ENCODE measurements at places on chromosomes 3 and 15.

DNA sequence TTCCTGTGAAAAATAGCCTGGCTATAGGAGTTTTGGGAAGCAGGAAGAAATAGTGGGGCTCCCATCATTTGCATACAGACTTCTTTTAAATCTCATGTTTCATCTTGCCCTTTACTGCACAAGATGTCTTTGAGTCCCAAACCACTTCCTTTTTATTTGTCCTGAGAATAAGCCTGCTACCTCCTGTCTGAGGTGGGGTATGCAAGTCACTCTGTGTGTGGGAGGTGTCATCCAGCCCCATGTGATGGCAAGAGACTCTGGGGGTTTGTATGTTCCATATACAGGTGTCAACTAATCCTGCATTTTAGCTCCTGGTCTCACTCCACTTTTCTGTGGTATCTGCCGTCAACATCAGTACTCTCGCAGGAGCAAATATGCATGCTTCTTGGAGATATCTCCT, 102.0 kb downstream of the OTOL1 start:
- DNase-seq, result no peak

DNA sequence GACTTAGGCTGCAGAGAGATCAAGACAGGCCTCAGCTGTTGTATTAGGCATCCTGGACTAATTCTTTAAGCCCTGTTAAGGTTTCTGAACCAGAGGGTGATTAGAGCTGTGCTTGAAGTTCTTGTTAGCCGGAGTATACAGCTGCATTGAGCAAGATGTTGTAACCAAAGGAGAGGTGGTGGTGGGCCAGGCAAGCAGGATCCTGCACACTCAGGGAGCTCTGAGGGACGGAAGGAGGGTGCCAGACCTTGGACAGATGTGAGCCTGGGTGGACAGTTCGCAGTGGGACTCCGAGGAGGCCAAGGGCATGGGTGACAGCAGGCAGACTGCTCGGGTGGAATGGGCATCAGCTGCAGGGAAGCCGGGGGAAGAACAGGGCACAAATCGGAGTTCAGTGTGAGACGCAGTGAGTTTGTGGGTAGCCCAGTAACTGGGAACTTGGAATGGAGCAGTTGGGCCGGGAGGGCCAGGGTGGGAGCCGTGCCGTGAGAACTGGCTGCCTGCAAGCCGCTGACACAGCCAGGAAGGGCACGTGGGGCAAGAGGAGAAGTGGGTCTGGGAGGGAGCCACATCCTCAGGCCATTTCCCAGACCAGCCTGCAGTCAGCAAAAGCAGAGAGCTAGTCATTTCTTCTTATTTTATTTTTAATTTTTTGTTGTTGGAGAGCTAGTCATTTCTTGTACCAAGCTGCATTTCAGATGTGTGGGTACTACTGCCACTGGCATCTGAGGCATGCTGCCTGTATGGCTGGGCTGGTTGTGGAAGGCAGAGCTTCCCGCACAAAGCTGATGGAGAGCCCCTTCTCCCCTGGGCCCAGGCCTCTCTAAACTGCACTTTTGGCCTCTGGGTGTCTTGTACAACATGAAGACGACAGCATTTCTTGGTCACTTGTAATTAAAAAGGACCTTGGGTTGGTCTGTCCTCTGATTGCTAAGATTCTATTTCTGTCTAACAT, 61.0 kb downstream of the PGPEP1L start:
- no peak for DNase-seq

GRCh38 chr3:72663429-72663828, 184.8 kb downstream of the SHQ1 start:
- DNase-seq, result no peak

DNA sequence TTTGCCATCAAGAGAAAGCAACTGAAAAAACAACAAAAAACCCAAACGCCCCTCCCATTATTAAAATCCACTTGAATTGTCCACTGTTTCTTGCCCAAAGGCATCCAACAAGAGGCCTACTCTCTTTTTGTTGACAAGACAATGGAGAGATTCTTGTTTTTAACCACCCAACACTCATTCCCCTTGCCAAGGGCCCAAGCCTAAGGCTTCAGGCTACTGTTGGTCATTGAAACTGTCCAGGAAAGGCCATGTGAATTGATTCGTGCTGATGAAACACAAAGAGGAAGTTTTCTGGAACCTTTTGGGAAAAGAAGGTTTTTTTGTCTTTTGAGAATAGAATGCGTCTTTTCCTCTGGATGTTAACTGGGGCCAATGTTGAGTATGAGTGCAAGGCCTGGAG, 157.4 kb upstream of the PFN2 start:
- DNase-seq, result no peak

GRCh38 chr3:155012584-155012983, 67.5 kb upstream of the MME start:
- DNase-seq, result no peak

GRCh38 chr15:59296181-59296617, 76.5 kb downstream of the MYO1E start:
- DNase-seq, result no peak

DNA sequence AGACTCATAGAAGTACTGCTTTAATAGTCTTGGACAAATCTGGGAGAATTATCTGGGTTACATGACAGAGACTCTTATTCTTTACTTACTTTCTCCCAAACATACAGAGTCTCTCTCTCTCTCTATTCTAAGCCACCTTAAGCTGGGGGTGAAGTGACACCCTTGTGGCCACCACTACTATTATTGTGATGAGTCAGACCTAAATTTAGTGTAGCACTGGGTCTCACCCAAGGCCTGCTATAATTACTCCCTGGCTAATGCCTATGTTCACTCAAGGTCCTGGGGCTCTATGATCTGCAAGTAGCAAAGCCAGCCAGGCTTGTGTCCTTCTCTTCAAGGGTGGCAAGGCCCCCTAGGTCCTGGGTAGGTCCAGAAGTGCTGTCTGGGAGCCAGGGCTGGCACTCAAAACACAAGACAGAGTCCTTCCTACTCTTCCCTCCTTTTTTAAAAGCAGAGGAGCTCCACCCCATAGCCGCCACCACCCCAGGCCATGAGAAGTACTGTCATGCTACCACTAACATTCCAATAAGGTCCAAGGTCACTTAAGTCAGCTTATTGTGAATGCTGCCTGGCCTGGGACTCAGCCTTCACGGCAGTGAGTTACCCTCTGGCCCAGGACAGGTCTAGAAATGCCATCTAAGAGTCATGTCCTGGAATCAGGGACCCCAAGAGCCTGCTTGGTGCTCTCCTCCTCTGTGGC, 183.6 kb downstream of the POLQ start:
- DNase-seq, result no peak

DNA sequence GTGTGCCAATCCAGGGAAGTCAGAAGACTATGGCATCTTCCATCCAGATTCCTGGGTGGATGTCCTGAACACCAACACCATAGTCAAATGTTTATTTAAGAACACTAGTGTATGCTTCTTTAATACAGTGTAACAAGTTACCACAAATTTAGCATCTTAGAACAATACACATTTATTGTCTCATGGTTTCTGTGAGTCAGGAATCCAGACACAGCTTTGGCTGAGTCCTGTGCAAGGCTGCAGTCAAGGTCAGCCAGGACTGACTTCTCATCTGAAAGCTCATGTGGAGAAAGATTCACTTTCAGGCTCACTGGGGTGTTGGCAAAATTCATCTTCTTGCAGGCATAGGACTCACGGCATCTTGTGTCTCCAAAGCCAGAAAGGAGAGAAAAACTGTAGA, 143.4 kb downstream of the ANXA2 start:
- DNase-seq, result no peak

GRCh38 chr3:171561596-171562323, 101.6 kb upstream of the TNIK start:
- no peak for DNase-seq

DNA sequence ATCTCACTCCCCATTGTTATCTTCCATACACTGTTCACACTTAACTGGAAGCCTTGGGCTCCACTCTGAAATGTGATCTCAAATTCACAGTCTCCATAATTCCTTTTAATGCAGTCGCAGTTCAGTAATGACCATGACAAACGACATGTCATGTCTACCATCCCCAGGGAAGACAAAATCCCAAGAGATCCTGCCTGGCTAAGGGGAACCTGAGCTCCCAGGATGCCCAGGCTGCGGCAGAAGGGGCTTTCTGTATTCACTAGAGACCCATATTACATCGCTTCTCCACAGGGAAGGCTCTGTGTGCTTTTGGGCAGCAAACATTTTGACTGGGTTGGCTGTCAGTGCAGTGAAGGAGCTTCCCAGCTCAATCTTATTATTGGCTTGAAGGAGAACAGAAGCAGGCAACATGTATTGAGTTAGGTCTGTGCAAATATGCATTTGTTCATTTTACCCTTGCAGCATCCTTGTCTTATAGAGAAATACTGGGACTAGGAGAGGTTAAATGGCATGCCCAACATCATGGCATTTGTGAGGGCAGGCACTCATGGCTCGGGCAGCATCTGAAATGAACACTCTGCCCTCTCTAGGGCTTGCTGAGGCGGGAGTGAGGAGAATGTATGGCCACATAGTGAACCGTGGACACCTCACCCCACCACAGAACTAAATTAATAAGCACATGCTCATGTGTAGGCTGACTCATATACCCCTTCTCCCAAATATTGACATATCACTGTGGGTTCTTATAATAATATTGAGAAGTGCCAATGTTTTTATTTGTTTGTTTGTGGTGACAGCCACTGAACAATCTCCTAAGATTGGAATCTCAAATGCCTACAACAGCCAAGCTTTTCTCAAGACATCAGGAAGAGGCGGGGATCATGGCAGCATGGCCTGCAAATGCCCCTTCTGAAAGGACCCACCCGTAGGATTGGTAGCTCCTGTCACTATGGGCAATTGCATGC, 141.6 kb upstream of the FOXB1 start:
- DNase-seq, result no peak

DNA sequence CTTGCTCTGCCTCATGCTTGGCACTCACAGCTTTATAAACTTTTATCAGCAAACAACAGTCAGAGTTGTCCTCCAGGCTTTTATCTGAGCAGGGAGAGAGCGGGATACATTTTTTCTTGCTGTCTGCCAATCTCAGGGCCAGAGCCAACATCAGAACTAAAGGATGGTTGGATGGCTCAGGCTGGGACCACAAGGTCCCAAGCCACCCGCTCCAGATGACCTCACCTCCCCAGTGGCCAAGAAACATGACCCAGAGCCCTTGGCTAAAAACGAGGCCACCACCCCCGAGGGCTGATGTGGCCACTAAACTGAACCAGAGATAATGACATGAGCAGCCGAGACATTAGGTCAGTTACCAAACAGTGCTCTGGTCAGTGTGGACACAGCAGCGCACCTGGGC, 18.8 kb upstream of the SPATA12 start:
- no peak for DNase-seq

GRCh38 chr3:138081371-138082084, 33.9 kb downstream of the DZIP1L start:
- DNase-seq, result no peak

DNA sequence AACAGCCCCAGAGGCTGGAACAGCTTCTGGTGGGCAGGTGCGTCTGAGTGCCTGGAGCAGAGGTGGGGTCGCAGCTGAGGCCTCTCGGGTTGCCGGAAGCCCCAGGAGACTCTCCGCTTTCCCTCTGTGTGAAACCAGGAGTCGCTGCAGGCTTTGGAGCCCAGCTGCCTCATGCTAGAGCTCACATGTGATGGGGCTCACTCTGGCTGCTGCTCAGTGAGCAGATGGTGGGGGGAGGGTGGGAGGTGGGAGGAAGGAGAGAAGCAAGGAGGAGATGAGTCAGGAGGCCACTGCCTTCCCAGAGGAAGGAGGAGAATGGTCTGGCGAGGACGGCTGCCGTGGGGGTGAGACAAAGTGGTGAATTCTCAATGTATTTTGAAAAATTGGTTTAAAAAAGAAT, 290.1 kb upstream of the CHRNA7 start:
- no peak for DNase-seq

DNA sequence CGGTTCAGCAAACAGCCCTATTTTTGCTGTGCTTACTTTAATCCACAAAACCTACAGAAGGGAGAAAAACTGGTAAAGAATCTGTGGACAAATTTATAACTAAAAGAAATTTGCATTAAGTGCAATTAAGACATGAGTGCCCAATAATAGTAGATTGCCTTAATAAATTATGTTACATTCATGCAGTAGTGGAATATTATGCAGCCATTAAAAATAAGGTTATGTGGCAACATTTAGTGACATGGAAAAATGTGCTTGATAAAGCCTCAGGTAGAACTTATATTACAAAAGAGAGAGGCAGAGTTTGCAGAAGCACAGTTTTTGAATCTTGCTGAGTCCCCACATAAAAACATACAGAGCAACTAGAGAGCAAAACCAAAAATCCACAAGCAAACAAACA, 253.0 kb downstream of the FOXP1 start:
- DNase-seq, result no peak

DNA sequence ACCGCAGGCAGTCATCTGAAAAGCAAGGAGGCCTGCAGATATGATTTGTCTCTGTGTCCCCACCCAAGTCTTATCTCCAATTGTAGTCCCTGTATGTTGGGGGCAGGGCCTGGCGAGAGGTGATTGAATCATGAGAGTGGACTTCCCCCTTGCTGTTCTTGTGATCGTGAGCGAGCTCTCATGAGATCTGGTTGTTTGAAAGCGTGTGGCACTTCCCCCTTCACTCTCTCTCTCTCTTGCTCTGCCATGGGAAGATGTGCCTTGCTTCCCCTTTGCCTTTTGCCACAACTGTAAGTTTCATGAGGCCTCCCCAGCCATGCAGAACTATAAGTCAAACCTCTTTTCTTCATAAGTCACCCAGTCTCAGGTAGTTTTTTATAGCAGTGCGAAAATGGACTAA, 83.3 kb downstream of the TMCO5A start:
- no peak for DNase-seq

DNA sequence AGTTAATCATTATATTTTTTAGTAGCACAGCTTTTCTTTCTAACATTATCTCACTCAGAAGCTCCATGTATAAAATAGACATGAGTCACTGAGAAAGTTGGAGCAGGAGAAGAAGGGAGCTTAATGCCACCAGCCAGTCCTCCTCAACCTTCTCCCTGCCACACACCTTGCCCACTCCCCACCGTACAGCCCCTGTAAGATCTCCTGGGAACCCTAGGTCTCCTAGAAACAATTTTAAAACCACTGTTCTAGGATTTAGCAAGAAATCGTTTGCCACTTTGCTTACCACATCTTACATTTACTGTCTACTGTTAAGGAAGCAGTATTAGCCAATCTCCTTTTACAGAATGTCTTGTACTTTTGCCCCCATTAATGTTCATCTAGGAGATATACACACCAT, 170.1 kb upstream of the SNTN start:
- DNase-seq, result no peak

- DNase-seq, result no peak
Measured at GRCh38 chr3:47932421-47932820, 83.8 kb downstream of the MAP4 start.
